Amniotic stem cell (primary cell): ENCODE measurements at places on chromosomes 7 and 10.

GRCh38 chr7:39310699-39311098 is 255.5 kb upstream of the YAE1 start:
- no peak for DNase-seq

GRCh38 chr10:48924988-48925387 is 14.7 kb downstream of the LRRC18 start:
- DNase-seq: no peak

DNA sequence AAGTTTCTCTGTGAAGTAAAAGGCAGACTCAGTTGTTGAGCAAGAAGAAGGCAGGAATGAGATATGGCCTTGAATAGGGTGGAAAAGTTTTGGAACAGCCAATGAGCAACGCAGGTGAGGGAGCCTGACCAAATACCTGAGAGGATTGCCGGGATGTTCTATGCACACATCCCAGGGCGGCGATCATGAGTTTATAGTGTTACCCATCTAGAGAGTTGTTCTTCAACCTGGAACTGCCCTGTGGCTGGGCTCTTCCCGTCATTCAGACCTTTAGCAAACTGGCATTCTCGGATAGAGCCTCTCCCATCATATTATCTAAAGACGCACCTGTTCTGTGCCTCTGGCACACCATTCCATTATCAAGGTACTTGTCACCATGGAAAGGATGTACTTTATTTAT is 103.0 kb upstream of the KIF5B start:
- DNase-seq: no peak

DNA sequence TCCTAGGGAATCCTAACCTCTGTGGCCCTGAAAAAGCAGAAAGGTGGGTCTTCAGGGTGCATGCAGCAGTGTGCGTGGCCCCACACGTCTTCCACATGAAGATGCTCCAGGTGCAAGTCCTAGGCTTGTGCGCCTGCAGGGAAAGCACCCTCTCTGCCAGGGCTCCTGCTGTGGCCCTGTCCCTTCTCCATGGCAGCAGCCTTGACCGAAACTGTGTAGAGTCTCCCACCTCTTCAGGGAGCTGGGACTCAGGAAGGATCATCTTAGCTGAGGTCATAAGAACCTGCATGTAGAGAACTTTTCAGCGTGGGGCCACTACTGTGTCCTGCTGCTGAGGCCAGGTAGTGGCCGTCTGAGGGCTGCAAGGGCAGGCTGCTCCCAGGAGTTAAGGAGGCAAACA is 6.3 kb upstream of the CSGALNACT2 start:
- DNase-seq: no peak

DNA sequence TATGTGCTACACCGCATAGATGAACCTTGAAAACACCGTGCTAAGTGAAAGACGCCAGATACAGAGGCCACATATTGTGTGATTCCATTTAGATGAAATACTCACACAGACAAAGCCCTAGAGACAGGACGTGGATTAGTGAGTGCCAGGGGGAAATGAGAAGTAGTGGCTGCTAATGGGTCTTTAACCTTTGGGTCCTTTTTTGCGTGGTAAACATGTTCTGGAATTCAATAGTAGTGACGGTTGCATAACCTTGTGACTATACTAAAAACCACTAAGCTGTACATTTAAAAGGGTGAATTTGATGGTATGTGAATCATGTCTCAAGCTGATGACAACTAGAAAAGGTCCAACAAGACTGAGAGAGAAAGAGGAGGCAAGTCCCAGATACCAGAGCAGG is 15.6 kb downstream of the SMKR1 start:
- DNase-seq: no peak

DNA sequence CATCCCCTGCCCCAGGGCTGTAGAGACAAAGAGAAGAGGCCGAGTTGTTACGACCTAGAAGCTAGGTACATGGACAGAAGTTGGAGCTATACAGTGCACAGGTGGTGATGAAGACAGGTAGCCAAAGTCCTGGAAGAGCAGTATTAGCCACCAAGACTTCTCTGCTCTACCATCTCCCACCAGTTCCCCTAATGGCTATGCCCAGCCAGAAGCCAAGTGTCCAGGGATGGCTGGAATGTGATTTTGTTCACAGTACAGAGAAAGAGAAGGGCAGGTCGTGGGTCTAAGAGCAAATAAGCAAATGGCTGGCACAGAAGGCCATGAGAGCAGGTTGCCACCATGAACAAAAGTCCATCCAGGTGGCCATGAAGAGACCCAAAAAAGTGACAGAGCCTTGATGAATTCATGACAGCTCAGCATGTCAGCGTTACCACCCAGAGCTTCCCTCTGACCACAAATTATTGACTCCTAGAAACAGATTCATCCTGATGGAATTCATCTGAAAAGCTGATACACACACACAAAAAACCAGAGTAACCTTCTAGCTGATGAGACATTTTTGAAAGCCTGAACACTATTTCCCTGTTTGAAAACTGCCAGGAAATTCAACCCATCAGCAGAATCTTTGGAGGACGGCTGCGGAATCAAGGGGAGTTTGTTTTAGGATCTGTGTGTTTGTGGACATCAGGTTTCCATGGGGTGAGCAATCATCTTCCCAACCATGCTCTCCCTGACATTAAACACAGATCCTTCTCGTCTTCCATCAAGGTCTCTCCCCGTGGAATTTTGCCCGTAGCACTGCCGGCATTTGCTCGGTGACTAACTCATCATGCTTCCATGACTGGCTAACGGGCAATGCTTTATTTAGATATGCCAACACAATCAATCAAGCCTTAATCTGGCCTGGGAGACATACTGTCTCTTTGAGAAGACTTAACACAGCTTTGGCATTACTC is 906.7 kb upstream of the AUTS2 start:
- DNase-seq: peak; percentile 91

DNA sequence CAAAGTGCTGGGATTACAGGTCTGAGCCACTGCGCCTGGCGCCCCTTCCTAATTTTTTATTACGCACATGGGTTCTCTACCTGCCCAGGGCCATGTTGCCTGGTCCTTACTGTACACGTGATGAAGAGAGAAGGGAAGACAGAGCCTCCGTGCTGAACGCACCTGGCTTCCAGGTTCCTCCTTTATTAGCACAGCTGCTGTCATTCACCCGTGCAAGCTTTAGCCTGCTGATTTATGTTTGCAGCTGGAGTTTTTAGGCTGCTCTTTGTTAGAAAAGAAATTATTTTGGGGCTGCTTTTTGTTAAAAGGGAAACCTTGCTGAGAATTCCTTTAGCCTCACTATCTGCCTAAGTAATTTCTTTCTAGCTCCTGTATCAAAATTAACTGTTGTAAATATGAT is 417.0 kb downstream of the CALN1 start:
- no peak for DNase-seq

- DNase-seq: no peak
Observed at GRCh38 chr10:43890124-43890523, 241.4 kb upstream of the ZNF32 start.

- no peak for DNase-seq
Observed at GRCh38 chr7:124031919-124032318, 948 bp downstream of the TMEM229A start.

DNA sequence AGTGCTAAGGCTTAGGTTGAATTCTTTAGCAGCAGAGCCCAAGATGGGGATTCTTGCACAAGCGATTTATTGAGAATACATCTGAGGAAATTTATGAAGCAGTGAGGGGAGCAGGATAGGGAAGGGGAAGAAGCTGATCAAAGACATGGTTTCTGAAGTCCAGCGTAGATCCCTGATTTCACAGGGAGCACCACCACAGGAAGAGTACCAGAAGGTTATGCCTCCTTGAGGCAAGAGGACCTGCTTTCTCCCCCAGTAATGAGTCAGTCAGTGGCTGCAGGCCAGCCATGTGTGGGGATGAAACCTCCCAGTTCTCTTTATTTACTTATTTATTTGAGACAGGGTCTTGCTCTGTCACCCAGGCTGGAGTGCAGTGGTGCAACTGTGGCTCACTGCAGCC is 35.0 kb upstream of the CBLL1 start:
- DNase-seq: no peak

- no peak for DNase-seq
Observed at GRCh38 chr10:102433619-102434046, 1.3 kb upstream of the CUEDC2 start.

GRCh38 chr7:30475580-30475979 is 3.0 kb downstream of the NOD1 start:
- DNase-seq: no peak

DNA sequence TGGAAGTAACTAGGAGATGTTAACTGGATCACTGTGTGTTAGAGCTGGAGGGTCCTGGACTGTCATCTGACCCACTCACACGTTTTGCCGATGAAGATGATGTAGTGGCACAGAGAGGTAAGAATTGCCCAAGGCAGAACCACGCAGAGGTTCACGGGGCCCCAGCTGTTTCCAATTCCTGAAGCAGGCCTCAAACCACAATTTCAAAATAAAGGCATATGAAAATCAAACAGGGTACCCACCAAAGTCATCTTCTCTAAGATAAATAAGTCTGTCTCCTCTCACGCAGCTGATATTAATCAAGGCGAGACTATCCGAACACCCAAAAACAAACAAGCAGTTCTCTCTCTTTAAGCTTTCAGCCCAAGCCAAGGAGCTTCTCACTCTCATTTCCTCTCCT is 113.3 kb upstream of the JCAD start:
- DNase-seq: no peak
